GM13977 (cell line): ENCODE measurements at places on chromosomes 2 and 18.
A peak's percentile ranks its signal among the peaks of the same experiment; 100 is the strongest.

DNA sequence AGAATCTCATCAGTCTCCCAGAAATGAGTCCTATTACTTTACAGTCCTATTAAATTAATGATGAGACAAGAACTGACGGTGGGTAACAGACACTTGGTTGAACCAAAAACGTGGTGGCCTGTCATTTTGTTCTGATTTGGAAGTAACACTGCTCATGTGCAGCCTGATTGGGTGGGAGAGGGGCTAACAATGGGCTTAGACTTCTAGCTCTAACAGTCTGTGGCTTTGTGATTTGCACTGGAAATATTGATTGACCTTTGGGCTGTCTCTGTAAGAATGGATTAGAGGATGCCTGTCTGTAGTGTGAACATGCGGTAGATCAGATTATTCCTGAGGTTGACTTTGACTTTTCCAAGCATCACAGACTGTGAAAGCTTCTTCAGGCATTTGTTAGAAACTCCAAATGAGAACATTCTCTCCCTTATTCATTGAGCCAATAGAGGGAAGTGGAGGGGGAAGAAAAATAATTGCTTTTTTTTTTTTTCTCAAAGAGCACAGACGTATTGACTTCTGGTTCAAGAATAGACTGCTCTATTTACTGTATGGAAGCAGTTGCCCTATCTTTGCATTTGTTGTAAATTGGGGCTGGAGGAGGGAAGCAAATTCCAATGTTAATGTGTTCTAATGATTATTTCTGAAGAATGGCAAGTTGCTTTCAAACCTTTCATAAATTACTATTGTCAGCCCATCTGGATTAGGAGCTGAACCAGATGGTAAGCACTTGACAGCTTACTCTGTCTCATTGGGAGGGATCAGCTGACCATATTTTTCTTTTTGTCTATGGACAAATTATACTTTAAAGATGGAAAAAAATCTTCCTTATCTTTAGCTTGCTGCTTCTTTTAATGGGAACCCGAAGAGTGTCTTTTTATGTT, 85.8 kb upstream of the TTN start:
- DNase-seq = no peak

DNA sequence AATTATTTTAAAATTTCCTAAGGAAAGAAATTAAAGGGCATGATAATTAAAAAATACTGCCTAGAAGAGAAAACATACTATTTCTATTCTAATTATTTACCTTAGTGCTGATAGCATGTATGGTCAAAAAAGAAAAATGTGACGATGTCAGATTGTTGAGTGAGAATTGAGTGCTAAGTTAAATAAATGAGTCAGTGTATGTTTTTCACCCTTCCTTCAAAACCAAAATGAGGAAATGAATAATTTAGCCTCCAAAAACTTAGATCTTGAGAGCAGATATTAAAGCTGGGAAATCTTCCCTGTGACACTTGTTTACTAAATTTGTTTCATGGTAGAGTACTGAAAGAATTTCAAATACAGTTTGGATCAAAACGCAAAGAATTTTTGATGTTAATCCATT, 58.6 kb upstream of the NYAP2 start:
- no peak for DNase-seq

GRCh38 chr2:195356920-195357440, 300.0 kb upstream of the SLC39A10 start:
- no peak for DNase-seq

GRCh38 chr2:120737340-120738101, 1.9 kb downstream of the GLI2 start:
- no peak for DNase-seq

- DNase-seq = no peak
Observed at GRCh38 chr2:178211943-178212342, 17.6 kb downstream of the OSBPL6 start.

DNA sequence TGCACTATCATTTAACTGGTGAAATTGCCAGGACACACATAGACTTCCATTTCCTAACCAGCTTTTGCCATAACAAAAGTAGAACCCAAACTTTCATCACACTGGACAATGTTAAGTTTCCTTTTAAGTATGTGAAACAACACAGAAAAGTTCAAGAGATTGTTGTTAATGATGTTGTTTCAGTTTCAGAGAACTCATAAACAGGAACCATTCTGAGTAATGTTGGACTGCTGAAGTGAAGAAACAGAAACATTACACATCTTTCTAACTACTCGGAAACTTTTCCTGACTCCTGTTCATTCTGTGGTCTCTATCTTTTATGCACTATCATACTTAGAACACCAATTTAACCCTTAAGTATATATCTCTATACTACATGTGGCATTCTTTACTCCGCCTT, 179.2 kb downstream of the RIT2 start:
- no peak for DNase-seq

DNA sequence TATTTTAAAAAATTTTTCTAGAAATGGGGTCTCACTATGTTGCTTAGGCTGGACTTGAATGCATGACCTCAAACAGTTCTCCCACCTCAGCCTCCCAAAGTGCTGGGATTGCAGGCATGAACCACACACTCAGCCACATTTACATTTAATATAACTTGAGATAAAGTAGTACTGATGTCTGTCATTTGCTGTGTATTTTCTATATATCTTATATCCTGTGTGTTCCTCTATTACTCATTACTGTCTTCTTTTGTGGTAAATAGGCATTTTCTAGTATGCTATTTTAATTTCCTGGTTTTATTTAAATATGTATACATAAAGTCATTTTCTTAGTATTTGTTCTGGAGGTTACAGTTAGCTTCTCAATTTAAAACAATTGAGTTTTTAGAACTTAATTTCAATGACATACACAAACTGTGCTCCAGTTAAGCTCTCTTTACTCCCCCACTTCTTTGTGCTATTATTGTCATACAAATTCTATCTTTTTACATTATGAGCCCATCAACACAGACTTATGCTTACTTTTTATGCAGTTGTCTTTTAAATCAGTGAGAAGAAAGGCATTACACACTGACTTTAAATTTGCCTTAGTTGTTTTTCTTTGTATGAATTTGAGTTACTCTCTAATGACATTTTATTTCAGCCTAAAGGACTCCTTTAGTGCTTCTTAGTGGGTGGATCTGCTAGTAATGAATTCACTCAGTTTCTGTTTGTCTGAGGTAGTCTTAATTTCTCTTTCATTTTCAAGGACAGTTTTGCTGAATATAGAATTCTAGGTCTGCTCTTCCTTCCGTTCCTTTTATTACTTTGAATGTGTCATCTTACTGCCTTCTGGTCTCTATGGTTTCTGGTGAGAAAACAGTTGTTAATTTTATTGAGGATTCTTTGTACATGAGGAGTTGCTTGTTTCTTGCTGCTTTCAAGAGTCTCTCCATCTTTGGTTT, 6.2 kb upstream of the INPP4A start:
- DNase-seq = peak; percentile 62

- no peak for DNase-seq
Observed at GRCh38 chr2:234971496-234971895, 19.7 kb downstream of the SH3BP4 start.

GRCh38 chr2:217186152-217186551, 326.3 kb upstream of the TNP1 start:
- DNase-seq = no peak

GRCh38 chr18:54357082-54357659, 487 bp downstream of the STARD6 start:
- DNase-seq = peak; percentile 28

DNA sequence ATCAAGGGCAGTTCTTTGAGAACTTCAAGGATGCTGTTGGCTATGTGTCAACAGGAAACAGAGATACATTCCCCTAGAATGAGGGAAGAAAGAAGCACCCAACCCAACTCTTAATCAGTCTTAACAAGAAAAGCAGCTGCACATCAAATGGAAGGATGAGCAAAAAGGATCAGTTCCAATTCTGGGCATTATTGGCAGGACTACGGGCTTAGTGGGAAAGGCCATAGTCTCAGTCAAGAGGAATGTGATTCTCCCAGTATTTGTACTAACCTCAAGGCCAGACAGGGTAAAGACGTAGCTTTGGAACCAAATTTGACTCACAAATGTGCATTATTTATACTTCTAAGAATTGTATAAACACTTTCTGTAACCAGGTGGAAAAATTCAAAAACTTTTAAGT, 18.2 kb downstream of the BMP10 start:
- no peak for DNase-seq

GRCh38 chr2:85547859-85548607, 9.1 kb downstream of the MAT2A start:
- DNase-seq = no peak

GRCh38 chr2:88575051-88575450, 52.2 kb downstream of the EIF2AK3 start:
- no peak for DNase-seq
